ENCODE measurements at places on chromosomes 3 and 15. TPM values are rescaled to one million over a fixed set of nuclear protein-coding genes. Genes with fewer than 3 reads are reported as not detected.

The FEZF2 gene
- 2.9 TPM for total RNA-seq

The PCOLCE2 gene
- 2.0 TPM for total RNA-seq

The SLC28A1 gene
- total RNA-seq, result 0.05 TPM

The PLCB2 gene
- 26.5 TPM for total RNA-seq
